Uterine smooth muscle cell (primary cell): ENCODE measurements at places on chromosomes 5 and 9. TPM values are rescaled to one million over a fixed set of nuclear protein-coding genes. Genes with fewer than 3 reads are reported as not detected.

The SPINK13 gene
- total RNA-seq = 0.22 and 0.37 TPM in 2 replicates

The PTGDS gene
- total RNA-seq = 1.2 and 40.7 TPM in 2 replicates

The AQP7 gene
- under 0.01 TPM in 1 of 2 replicates, not detected in the other for total RNA-seq

The FGD3 gene
- not detected in 2 replicates for total RNA-seq

The FAM153A gene
- 0.62 TPM in 1 of 2 replicates, not detected in the other for total RNA-seq

The HAVCR2 gene
- total RNA-seq = 0.25 and 0.44 TPM in 2 replicates

The GFI1B gene
- not detected in 2 replicates for total RNA-seq

The KIF4B gene
- under 0.01 and 0.12 TPM in 2 replicates for total RNA-seq

The OR1J2 gene
- total RNA-seq = not detected in 2 replicates

The SPZ1 gene
- not detected in 2 replicates for total RNA-seq

The TBC1D13 gene
- total RNA-seq = 11.4 and 13.8 TPM in 2 replicates

The BAAT gene
- total RNA-seq = under 0.01 TPM in 2 replicates

The ST6GALNAC6 gene
- 26.1 and 29.6 TPM in 2 replicates for total RNA-seq

The TXN gene
- 370 and 447 TPM in 2 replicates for total RNA-seq

The ZNF618 gene
- total RNA-seq = 11.4 and 12.8 TPM in 2 replicates

The SETD9 gene
- total RNA-seq = 8.2 and 13.3 TPM in 2 replicates

The RANBP17 gene
- 12.3 and 14.4 TPM in 2 replicates for total RNA-seq

The GRM6 gene
- total RNA-seq = not detected in 2 replicates

The HSD17B3 gene
- total RNA-seq = 0.25 TPM in 1 of 2 replicates, not detected in the other

The PCDHGC4 gene
- 2.2 and 2.4 TPM in 2 replicates for total RNA-seq

The THG1L gene
- 26.3 and 32.0 TPM in 2 replicates for total RNA-seq

The GABRA6 gene
- total RNA-seq = not detected in 2 replicates

The CEP72 gene
- total RNA-seq = 5.6 and 8.4 TPM in 2 replicates

The GLRA1 gene
- total RNA-seq = not detected in 2 replicates

The PRR7 gene
- 3.7 and 4.9 TPM in 2 replicates for total RNA-seq

The TRIM7 gene
- total RNA-seq = 2.1 and 2.4 TPM in 2 replicates

The TRPM3 gene
- total RNA-seq = 0.77 and 1.4 TPM in 2 replicates

The PCDHB2 gene
- 0.55 and 2.0 TPM in 2 replicates for total RNA-seq

The OLFML2A gene
- total RNA-seq = 17.4 and 39.5 TPM in 2 replicates

The OGN gene
- total RNA-seq = 0.33 and 0.37 TPM in 2 replicates

The EIF4EBP3 gene
- 0.77 and 1.1 TPM in 2 replicates for total RNA-seq

The SPATA9 gene
- 0.22 and 0.25 TPM in 2 replicates for total RNA-seq

The NR5A1 gene
- total RNA-seq = not detected in 2 replicates

The LRRC19 gene
- total RNA-seq = not detected in 2 replicates

The ASPN gene
- 1.00 and 2.9 TPM in 2 replicates for total RNA-seq

The PHYHD1 gene
- total RNA-seq = 3.4 and 6.2 TPM in 2 replicates
